Bronchial epithelial cell (primary cell): ENCODE measurements at places on chromosomes 16 and 17. TPM values are rescaled to one million over a fixed set of nuclear protein-coding genes. Genes with fewer than 3 reads are reported as not detected.

Gene TBC1D3C
- total RNA-seq = 0.38 TPM in 1 of 2 replicates, not detected in the other

Gene ITGA3
- total RNA-seq = 413 and 633 TPM in 2 replicates

Gene PRSS8
- total RNA-seq = 15.0 and 31.0 TPM in 2 replicates

Gene CDH1
- total RNA-seq = 250 and 360 TPM in 2 replicates

Gene PRCD
- total RNA-seq = 0.13 TPM in 1 of 2 replicates, not detected in the other

Gene PRSS36
- 0.26 and 1.3 TPM in 2 replicates for total RNA-seq

Gene TP53TG3C
- not detected in 2 replicates for total RNA-seq

Gene NQO1
- total RNA-seq = 93.2 and 107 TPM in 2 replicates

Gene NME1
- total RNA-seq = 129 and 204 TPM in 2 replicates

Gene CCDC40
- 0.79 and 1.7 TPM in 2 replicates for total RNA-seq

Gene ZACN
- total RNA-seq = not detected in 2 replicates

Gene ZNF18
- total RNA-seq = 7.9 and 9.5 TPM in 2 replicates

Gene TMEM204
- under 0.01 TPM in 1 of 2 replicates, not detected in the other for total RNA-seq

Gene CD300H
- not detected in 2 replicates for total RNA-seq

Gene WSCD1
- 0.13 and 0.26 TPM in 2 replicates for total RNA-seq

Gene PIGW
- total RNA-seq = 7.2 and 9.2 TPM in 2 replicates

Gene TENT4B
- 9.2 and 9.5 TPM in 2 replicates for total RNA-seq

Gene BAHCC1
- 0.79 and 1.8 TPM in 2 replicates for total RNA-seq

Gene ICAM2
- total RNA-seq = 0.26 and 0.90 TPM in 2 replicates

Gene RPS2
- 5,082 and 6,563 TPM in 2 replicates for total RNA-seq

Gene OR4D1
- total RNA-seq = not detected in 2 replicates

Gene GRAP
- total RNA-seq = not detected in 2 replicates

Gene C16orf54
- total RNA-seq = not detected in 2 replicates

Gene ACSM2A
- total RNA-seq = not detected in 2 replicates

Gene METRNL
- 50.8 and 142 TPM in 2 replicates for total RNA-seq

Gene KCTD2
- total RNA-seq = 5.0 and 7.8 TPM in 2 replicates

Gene TBX4
- not detected in 2 replicates for total RNA-seq

Gene KRTAP9-4
- not detected in 2 replicates for total RNA-seq

Gene SOX9
- total RNA-seq = 1.1 and 1.2 TPM in 2 replicates

Gene ITGA2B
- under 0.01 TPM in 1 of 2 replicates, not detected in the other for total RNA-seq

Gene TRIM72
- under 0.01 TPM in 1 of 2 replicates, not detected in the other for total RNA-seq

Gene GOSR2
- total RNA-seq = 37.6 and 46.7 TPM in 2 replicates

Gene COL1A1
- 10.5 and 15.3 TPM in 2 replicates for total RNA-seq

Gene CALB2
- total RNA-seq = 0.26 and 2.2 TPM in 2 replicates

Gene USB1
- total RNA-seq = 25.5 and 29.5 TPM in 2 replicates

Gene USP31
- 12.3 and 13.4 TPM in 2 replicates for total RNA-seq

Gene EPOP
- 2.4 and 4.2 TPM in 2 replicates for total RNA-seq

Gene TBC1D3H
- total RNA-seq = not detected in 2 replicates

Gene BRD7
- 33.2 and 64.4 TPM in 2 replicates for total RNA-seq
